ENCODE measurements at places on chromosomes 7 and 10.
A peak's percentile ranks its signal among the peaks of the same experiment; 100 is the strongest.

DNA sequence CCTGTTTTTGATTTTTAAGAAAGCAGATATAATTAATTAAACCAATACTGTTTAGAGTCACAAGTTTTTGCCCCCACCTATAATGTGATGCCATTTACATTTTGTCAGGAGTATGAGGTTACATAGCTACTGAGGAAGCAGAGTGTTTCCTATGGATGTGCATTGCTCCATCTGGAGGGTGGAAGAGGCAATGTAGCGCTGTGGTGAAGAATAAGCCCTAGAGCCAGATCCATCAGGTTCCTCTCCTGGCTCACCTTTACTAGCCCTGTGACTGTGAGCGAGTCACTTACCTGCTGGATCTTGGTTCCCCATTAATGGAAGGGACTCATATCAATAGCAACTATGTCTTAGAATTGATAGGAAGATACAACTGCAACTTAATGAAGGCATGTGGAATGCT, 216.0 kb downstream of the GPAM start:
- DNase-seq: peak; percentile 3

DNA sequence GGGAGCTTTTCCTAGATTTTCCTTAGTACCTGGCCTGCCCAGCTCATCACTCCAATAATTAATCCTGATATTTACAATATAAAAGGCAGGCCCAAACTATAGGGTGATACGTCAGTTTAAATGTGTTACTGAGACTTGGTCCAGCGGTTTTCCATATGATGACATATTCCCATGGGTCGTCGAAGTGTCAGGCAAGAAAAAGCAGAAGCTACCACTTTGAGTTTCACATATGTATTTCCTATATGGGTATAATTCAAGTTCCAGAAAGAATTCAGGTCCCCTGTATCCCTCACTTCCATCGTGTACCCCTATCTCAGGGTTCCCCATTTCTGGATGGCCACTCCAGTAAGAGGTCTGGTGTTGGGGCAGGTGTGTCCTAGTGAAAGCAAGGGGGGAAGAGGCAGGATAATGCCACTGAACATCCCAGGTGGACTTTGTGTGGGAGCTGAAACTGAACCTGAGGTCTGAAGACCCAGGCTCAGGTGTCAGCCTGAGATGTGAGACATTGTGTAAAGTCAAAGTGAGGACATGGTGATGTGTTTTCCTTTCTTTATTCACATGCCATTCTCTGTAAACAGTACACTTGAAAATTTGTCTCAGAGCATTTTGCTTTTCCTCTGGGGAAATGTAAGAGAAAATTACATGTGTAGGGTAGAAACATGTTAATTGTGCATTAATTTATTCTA, 167.8 kb downstream of the PLXDC2 start:
- DNase-seq: no peak

GRCh38 chr7:158410720-158411119, 176.9 kb downstream of the PTPRN2 start:
- DNase-seq: no peak

GRCh38 chr10:119149729-119150128, 15.8 kb downstream of the SFXN4 start:
- DNase-seq: peak; percentile 28

GRCh38 chr10:14369906-14370305, 39.2 kb upstream of the FRMD4A start:
- DNase-seq: no peak
